Activated effector memory CD4-positive, alpha-beta T cell treated with Interleukin-2 at 50 U/mL for 16 hours (primary cell): ENCODE measurements at places on chromosomes 11 and 22.
A peak's percentile ranks its signal among the peaks of the same experiment; 100 is the strongest.

DNA sequence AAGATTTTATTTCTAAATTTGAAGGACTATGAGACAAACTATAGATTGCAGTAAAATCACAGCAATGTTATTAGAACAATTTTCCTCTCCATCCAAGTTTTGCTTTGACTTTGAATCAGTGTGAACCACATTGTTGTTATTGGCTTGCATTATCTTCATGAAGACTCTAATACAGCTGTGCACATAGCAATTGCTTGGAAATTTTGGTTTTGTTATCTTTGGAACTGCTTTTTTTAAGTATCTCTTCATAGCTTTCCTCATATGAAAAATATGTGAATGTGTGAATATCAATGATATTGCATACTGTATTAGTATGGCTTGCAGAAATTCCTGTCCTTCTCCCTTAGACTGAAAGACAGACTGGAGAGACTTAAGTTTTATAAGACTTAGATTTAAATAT is 666.6 kb downstream of the LUZP2 start:
- no peak for DNase-seq

- no peak for DNase-seq
These were observed 102.8 kb downstream of the GGTLC2 start for GRCh38 chr22:22746963-22747933.

- DNase-seq = no peak
These were observed 4.2 kb upstream of the OR52J3 start for GRCh38 chr11:5042091-5042490.

DNA sequence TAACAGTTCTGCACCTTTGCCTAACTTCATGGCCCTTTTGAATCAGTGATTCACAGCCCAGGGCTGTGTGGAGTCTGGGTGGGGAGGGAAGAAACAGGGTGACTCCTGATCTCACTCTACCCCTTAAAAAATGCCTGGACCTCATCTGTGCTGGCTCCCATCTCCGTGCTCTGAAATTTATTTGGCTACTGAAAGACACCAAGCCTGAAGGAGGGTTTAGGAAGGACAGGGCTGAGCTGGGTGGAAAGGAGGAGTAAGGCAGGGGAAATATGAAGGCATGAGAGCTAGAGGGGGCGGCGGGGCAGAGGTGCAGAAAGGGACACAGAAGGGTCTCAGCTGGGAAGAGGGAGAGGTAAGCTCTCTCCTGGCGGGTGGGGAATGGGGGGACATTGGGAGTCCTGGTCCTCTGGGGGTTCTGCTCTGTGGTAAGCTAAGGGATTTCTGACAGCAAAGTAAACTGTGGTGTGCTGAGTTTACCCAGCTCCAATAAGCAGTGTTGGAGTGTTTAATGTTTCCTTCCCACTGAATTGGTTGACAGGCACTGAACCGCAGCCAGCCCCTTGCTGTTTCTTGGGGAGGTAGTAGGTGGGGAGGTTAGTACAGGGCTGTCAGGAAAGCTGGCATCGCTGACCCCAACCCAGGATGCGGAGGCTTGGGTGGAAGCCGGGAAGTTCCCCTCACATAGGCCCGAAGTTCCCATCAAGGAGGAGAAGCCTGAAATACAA is 71.1 kb downstream of the RPUSD4 start:
- no peak for DNase-seq

- DNase-seq = no peak
These were observed 5.1 kb upstream of the ETS1 start for GRCh38 chr11:128592454-128592853.

DNA sequence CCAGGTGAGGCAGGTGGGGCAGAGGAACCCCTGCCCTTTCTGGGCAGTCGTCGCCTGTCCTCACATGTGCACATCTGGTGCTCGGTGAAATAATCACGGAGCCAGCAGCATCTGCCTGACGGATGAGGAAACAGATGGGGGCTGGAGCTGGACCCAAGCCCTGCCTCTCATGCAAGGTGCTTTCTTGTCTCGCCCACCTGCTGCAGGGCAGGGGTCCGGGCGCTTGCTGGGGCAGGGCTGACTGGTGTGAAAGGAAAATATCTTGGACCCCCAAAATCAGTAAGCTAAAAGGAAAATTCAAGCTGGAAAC is 3.3 kb downstream of the ALDH3B2 start:
- no peak for DNase-seq

DNA sequence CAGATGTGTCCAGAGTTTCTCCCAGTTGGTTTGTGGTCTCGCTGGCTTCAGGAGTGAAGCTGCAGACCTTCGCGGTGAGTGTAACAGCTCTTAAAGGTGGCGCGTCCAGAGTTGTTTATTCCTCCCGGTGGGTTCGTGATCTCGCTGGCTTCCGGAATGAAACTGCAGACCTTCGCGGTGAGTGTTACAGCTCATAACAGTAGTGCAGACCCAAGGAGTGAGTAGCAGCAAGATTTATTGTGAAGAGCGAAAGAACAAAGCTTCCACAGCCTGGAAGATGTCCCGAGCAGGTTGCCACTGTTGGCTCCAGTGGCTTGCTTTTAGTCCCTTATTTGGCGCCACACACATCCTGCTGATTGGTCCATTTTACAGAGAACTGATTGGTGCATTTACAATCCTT is 1.8 kb upstream of the PGA3 start:
- no peak for DNase-seq

- DNase-seq = no peak
These were observed 5.4 kb downstream of the HYOU1 start for GRCh38 chr11:119051440-119052162.

GRCh38 chr22:40212121-40212520 is 34.4 kb downstream of the TNRC6B start:
- DNase-seq = no peak

- DNase-seq = no peak
These were observed 11.9 kb upstream of the OAF start for GRCh38 chr11:120198787-120199469.

DNA sequence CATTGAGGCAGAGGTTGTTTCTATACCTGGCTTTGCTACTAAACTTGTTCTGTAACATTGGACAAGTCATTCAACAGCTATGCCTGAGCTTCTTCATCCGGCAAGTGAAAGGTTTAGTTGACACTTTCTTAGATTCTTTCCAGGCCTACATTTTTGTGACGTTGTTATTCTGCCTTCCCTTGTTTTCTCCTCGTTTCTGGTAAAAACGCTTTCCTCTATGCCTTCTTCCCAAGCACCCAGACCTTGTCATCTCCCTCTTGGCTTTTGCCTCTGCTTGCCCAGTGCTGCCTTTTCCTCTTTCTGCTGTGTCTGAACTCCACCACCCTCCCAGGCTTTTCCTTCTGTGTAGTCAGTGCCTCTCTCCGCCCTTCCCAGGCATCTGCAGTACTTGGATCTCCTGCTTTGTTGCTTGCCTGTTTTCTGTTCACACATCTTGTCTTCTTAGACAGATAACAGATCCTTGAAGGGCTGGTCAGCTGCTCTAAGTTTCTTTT is 1.4 kb upstream of the AMOTL1 start:
- DNase-seq = no peak

DNA sequence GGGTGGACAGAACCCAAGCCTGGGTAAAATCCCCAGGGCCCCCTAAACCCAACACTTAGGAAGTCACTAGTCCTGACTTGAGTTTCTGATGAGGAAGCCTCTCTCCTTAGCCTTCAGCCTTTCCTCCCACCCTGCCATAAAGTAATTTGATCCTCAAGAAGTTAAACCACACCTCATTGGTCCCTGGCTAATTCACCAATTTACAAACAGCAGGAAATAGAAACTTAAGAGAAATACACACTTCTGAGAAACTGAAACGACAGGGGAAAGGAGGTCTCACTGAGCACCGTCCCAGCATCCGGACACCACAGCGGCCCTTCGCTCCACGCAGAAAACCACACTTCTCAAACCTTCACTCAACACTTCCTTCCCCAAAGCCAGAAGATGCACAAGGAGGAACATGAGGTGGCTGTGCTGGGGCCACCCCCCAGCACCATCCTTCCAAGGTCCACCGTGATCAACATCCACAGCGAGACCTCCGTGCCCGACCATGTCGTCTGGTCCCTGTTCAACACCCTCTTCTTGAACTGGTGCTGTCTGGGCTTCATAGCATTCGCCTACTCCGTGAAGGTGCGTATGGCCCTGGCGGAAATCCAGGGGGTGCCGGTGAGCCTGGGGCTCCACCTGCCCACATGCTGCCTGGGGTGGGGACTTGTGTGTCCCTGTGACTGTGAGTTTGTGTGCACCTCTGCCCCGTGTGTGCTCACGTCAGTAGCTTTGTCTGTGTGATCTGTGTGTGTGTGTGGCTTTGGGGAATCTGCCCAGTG is at the start of gene IFITM1:
TSS of gene IFITM1 (plus strand) at position 254 of the 767 bp plus-strand sequence. CDS start at position 385, 131 bp downstream.
- DNase-seq = peak; percentile 58

DNA sequence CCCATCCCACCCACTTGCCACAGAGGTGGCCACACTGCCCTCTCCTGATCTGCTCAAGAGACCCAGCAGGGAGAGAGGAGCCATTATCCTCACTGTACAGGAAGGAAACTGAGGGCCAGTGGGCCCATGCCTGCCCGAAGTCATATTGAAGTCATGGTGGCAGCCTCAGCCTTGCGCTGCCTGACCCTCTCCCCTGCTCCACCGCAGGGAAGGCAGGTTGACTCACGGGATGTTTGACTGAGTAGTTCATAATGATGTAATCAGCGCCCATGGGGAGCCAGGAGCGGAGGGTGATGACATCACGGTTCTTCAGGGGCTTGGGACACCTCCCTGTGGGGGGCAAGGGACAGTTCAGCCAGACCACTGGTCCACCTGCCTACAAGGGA is 6.1 kb upstream of the ARAP1 start:
- no peak for DNase-seq

- DNase-seq = no peak
These were observed 597.5 kb downstream of the BRD1 start for GRCh38 chr22:49230194-49230577.

DNA sequence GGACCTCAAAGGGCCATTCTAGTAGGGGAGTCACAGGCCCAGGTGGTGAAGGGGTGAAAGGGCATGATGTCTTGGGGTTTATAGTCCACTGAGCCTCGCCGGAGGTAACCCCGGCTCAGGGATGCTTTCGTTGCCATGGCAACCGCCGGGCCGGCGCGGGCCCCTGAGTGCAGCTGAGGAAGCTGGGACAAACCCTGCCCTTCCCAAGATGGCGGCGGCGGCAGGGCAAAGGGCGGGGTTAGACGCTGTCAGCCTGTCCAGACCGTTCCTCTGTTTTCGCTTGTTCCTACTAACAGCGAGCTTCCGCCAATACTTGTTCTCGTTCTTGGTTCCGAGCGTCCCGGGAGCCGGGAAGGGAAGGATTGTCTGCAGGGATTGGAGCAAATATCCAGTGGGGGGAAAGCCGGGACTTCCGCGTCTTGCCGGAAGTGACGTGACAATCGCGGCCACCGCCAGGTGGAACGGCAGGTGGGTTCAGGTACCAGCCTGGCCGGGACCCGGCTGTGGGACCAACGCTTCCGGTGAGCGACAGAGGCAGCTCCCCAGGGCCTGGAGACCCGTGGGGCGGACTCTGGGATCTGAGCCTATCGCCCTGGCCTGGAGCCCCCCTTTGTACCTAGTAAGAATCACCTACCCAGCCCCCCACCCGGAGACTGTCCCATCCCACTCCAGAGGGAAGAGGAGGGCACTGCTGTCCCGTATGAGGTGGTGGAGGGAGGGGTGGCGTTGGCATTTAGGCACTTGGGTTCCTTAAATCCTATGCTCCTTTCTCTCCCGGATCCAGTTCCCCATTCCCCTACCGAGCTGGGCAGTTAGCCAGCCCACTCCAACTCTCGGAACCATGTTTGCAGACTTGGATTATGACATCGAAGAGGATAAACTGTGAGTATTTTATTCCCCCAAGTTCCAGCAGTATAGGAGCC is at the start of gene PICK1:
TSS of gene PICK1 (plus strand) at position 436 of the 923 bp plus-strand sequence. CDS start at position 842, 406 bp downstream.
- DNase-seq = peak; percentile 67

GRCh38 chr11:96781082-96781481 is 391.3 kb downstream of the JRKL start:
- no peak for DNase-seq

GRCh38 chr11:128374026-128374425 is 213.3 kb downstream of the ETS1 start:
- no peak for DNase-seq

DNA sequence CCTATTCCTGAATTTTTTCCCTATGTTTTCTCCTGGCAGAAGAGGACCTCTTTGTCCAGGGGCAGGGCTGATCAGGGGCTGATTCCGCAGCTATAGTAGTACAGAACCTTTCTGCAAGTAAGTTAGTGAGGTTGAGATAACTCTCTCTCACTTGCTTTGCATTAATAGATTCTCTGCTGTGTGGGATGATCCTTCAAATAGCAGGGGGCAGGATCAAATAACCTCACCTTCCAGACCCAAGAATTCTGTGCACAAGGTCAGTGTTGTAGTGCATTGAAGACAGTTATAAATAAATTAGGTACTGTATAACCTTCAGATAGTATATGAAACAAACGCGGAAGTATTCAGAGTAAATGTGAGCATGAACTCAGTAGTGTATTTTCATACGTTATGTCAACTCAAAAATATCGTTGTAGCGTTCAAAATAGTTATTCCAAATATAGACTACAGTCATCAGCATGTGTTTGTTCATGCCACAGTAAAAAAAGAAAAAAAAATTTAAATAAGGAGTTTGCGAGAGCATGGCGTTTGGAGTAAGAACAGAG is 278 bp downstream of the MMP26 start:
- DNase-seq = no peak

DNA sequence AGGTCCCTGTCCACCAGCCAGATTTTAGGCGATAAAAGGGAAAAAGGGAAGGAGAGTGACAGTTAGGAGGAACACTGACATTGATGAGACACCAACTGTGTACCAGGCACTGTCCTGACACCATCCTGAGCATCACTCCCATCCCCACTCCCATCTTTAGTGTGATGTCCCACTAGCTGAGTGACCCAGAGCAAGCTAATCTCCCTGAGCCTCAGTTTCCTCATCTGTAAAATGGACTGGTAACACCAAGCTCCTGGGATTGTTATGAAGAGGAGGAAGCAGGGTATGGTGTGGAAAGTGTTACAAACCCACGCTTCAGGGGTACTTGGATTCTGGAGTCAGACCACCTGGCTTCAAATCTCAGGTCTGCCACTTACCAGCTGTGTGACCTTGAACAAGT is 8.5 kb upstream of the P2RY6 start:
- no peak for DNase-seq

DNA sequence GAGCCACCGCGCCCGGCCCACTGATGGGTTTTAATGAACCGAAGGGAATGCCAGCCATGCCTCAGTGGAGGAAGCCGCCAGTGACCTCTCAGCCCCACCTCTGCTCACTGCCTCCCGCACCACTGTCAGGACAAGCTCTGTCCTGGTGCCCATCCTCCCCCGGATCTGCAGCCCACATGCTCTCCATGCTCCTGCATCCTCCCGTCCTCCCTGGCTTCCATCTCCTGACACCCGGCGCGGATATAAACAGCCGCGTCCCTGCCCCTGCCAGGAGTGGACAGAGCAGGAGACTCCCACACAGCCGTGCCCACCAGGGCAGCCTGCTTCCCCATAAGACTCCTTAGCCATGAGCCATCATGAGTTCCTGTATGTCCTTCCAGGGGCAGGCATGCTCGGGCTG is 26.9 kb downstream of the MACROD1 start:
- DNase-seq = no peak

GRCh38 chr11:80107415-80107814 is 666.6 kb upstream of the TENM4 start:
- DNase-seq = no peak

DNA sequence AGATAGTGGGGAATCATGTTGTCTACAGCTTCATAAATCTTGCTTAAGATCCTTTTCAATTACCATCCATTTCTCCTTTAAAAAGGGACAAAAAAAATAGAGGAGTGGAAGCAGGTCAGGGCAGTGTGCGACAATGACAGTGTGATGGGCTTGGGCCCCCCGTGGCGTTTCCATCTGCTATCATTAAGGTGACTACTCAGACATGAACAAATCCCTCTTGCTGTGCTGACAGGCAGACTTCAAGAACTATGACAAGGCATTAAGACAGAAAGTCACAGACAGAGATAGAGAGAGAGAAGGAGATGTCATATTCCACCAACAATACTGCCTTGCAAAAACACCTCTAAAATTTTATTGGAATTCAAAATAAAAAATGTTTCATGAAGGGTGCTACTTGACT is 263.2 kb downstream of the DCDC1 start:
- no peak for DNase-seq
